ENCODE measurements at places on chromosomes 4 and X.

DNA sequence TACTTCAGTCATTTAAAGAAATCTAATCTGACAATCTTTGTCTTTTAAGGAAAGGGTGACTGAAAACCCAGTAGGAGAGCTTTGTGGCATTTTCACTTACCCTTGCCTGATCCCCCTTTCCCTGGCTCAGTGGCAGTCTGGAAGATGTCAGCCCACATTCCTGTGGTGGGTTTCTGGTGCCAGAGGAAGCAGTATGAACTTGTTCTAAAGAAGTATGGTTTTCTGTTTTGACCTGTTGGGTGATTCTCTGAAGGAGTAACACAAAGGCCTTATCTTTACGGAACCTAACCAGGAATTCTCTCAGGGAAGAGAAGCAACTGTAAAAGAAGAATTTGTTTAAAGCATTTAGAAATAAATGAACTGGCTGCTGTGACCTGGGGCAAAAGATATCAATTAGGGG, 41.9 kb downstream of the BMP15 start:
- no peak for DNase-seq

DNA sequence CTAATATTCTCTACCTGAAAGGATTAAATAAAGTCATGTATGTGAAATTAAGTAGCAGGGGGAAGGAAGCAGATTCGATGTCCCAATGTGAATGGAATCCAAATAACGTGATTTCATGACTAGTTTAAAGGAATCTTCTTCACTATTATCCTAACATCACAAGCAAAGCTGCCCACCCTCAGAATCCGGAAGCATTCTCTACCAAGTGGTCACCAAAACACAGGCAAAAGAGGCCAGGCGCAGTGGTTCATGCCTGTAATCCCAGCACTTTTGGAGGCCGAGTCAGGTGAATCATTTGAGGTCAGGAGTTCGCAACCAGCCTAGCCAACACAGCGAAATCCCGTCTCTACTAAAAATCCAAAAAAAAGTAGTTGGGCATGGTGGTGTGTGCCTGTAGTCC, 212.9 kb downstream of the LDB2 start:
- no peak for DNase-seq

GRCh38 chr4:78313754-78314120, 237.8 kb upstream of the ANXA3 start:
- no peak for DNase-seq

GRCh38 chr4:43425206-43425605, 532.7 kb downstream of the GRXCR1 start:
- DNase-seq = no peak

DNA sequence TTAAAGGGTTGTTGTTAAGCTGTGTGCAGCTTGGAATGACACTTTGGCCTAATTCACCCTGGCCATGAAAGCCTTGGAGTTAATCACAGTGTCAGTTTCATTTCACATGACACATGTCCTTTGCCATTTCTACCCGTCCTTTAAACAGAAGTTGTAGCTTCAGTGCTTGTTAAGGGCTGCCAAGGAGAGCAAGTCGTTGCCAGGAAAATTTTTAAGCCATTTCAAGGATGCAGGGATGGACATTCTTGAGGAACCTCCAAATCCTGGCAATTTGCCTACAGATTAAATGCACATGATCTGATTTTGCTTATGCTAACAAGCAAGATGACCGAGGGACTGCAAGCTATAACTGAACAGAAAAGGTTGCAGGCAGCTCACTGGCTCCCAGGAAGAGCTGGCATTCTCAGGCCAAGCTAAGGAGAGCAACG, 40.5 kb downstream of the SETD7 start:
- no peak for DNase-seq

- DNase-seq = no peak
These were observed 84.8 kb downstream of the AFAP1 start for GRCh38 chr4:7854697-7855370.

- no peak for DNase-seq
These were observed 14.4 kb upstream of the SMS start for GRCh38 chrX:21926116-21926515.

GRCh38 chr4:168724686-168725411, 228.0 kb downstream of the PALLD start:
- DNase-seq = no peak

- no peak for DNase-seq
These were observed 2.2 kb downstream of the BTK start for GRCh38 chrX:101383679-101384205.

GRCh38 chrX:72272868-72273267, 4.2 kb downstream of the RPS4X start:
- DNase-seq = no peak

DNA sequence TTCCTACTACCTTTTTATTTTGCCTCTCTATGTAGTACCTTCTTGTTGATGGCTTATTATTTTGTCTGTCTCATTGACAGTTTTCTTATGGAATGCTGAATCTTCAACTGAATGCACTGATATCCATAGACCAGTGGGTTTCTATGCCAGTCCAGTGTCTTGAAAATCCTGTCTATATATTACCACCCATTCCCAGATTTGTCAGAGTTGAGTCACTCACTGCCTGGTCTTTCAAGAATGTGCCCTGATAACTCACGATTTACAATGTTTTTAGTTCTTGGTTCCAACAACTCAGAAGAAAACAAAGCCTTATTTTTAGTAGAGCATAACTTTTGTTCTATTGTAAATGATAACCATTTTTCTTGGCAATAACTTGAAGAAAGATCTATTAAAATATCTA, 606.0 kb upstream of the PITX2 start:
- no peak for DNase-seq

- DNase-seq = no peak
These were observed 131.7 kb downstream of the REPS2 start for GRCh38 chrX:17078031-17078720.

GRCh38 chr4:106418444-106418843, 49.9 kb upstream of the GIMD1 start:
- no peak for DNase-seq

GRCh38 chr4:139839403-139840031, 173.9 kb downstream of the MGST2 start:
- DNase-seq = no peak

DNA sequence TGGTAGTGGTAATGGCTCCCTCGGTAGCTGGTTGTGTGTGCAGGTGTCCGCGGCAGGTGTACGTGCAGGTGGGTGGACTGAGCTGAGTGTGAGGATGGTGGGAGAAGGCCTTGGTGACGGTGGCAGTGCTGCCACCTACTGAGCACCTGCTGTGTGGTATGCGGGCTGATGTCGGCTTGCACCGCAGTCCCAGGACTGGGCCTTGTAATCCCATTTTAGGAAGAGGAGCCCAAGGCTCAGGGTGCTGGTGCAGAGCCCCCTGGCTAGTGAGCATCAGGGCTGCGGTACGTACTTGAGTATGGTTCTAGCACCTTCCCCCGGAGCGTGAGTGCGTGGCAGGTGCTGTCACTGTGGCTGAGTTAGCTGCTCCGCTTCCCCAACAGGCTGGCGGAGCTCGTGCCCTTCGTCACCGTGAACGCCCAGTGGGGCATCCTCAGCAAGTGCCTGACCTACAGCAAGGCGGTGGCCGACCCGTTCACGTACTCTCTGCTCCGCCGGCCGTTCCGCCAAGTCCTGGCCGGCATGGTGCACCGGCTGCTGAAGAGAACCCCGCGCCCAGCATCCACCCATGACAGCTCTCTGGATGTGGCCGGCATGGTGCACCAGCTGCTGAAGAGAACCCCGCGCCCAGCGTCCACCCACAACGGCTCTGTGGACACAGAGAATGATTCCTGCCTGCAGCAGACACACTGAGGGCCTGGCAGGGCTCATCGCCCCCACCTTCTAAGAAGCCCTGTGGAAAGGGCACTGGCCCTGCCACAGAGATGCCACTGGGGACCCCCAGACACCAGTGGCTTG, 5.7 kb upstream of the CPZ start:
- DNase-seq = no peak

- DNase-seq = no peak
These were observed 61.6 kb upstream of the TEX13A start for GRCh38 chrX:105282077-105282476.

DNA sequence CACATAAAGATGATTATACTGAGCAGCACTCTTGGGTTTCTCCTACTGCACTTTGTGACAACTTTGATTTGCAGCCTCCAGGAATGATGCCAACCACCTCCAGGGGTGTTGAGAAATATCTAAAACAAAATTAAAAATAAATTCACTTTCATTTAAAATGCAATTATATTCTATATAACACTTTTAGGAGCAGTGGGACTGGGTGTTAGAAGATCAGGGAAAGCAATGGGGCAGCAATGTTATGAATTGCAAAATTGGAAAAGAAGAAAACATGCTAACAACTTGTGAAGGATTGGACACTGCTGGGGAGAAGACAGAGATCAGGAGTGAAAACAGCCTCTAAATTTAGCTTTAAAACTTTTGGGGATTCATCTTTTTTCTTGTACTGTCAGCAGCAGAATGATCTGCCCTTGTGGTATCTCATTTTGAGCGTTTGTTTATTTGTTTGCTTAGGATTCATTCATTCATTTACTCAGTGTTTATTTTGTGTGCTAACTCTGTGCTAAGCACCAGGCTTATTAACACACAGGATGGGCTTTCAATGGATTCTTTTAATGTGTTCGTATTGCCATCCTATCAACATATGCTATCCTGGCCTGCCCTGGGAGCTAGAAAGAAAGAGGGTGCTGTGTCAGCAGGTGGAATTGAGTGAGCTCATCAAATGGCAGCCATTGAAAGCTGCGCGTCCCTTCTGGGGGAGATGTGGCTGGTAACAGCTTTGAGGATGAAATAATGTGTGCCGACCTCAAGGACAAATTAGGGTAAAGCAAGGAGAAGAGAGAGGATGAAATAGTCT, 96.5 kb downstream of the FRMPD4 start:
- no peak for DNase-seq

GRCh38 chrX:69028761-69029120, 136.5 kb downstream of the PJA1 start:
- no peak for DNase-seq

GRCh38 chr4:3802571-3803474, 36.6 kb downstream of the ADRA2C start:
- no peak for DNase-seq

- DNase-seq = no peak
These were observed 53.2 kb upstream of the CHRNA9 start for GRCh38 chr4:40281913-40282312.

- DNase-seq = no peak
These were observed 68.5 kb downstream of the ATP10D start for GRCh38 chr4:47553329-47554125.

- no peak for DNase-seq
These were observed 35.8 kb upstream of the PGRMC2 start for GRCh38 chr4:128323401-128323800.

DNA sequence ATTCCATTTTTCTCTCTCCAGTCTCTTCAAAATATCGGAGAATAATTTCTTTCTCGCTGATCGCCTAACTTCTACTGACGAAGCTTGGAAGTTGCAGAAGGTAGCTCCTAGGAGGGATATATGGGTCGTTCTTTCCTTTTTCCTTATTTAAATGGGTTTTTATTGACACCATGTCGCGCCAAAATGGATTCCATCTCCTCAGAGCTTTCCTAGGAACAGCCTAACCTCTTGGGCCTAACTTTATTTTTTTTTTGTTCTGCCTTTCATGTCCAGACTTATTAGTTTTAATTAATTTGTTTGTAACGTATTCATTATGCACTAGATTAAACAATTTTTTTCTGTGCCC, 359.4 kb upstream of the ZCCHC13 start:
- DNase-seq = no peak

DNA sequence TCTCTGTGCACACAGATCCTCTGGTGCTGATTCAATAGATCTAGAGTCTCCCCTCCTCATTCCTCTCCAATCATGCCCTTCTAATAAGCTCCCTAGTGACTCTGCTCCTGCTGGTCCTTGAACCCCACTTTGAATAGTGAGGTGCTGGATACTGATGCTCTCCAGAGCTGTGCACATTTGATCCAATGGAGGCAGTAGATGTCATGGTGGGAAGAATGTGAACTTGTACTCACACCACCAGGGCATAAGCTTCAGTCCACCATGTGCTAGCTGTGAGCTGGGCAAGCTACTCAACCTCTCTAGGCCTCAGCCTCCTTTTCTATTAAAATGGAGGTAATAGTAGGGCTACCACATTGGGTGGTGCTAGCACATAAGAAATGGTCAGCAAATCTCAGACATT, 241.1 kb downstream of the SPATA18 start:
- DNase-seq = no peak

GRCh38 chrX:13046141-13046855, 1.9 kb upstream of the FAM9C start:
- DNase-seq = no peak

- DNase-seq = no peak
These were observed 3.1 kb downstream of the BMP2K start for GRCh38 chr4:78779280-78779679.

DNA sequence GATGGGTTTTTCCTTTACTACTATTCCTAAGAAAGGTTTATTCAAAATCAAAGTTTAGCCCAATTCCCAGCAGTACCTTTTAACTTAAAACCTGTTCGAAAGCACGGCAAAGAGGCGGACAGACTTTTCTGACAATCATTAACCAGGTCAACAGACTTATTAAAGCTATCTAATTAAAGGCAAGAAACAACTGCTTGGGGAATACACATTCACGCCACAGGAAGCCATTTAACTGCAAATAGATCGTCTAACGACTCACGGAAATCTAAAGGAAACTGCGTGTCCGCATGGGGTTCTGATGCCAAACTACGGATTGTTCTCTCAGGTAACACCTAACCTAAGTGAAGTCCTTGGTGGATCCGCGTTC, 663 bp upstream of the USP53 start:
- DNase-seq = peak; percentile 22

DNA sequence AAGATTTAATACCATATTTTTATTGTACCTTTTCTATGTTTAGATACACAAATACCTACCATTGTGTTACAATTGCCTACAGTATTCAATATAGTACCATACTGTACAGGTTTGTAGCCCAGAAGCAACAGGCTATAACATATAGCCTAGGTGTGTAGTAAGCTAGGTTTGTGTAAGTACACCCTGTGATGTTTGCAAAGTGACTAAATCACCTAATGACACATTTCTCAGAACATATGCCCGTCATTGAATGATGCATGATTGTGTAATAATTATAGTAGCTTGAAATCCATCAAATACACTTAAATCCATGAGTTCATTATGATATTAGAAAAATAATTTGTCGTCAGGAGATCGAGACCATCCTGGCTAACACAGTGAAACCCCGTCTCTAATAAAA, 30.8 kb downstream of the GAB3 start:
- no peak for DNase-seq

DNA sequence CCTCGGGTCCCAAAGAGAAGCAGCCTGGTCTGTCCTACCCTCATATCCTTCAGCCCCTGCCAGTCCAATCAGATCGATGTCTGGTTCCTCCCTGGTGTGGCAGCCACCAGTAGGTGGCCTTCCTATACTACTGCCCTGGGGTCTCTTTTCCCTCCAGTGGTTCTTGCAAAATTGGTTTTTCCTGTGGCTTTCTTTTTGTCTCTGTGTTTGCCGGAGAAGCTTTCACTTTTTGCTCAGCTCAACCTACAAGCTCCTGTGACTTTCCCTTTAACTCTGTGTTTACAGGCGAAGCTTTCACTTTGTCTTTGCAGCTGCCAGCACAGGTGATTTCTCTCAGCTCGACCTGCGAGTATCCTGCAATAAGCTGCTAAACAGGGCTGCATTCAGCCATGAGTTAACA, 46.8 kb downstream of the UGT2A3 start:
- no peak for DNase-seq

GRCh38 chr4:156815717-156816359, 155.8 kb downstream of the PDGFC start:
- peak; percentile 24 for DNase-seq

- no peak for DNase-seq
These were observed 70.6 kb downstream of the MTMR1 start for GRCh38 chrX:150763810-150764209.

- no peak for DNase-seq
These were observed 674 bp downstream of the SEC24B start for GRCh38 chr4:109434007-109434971.
